ENCODE measurements at places on chromosomes 5 and 9.

GRCh38 chr5:102700916-102701315, 54.2 kb upstream of the PAM start:
- DNase-seq = no peak

DNA sequence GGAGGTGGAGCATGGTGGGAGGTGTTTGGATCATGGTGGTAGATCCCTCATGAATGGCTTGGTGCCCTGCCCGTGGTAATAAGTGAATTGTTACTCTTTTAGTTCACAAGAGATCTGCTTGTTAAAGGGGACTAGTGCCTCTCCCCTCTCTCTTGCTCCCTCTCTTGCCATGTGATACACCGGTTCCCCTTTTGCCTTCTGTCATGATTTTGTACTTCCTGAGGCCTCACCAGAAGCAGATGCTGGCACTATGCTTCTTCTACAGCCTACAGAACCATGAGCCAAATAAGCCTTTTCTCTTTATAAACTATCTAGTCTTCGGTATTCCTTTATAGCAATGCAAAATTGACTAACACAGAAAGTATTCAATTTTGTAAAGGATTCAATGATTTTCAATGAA, 817.1 kb downstream of the TLR4 start:
- no peak for DNase-seq

GRCh38 chr5:76695346-76695745, 20.6 kb upstream of the F2R start:
- DNase-seq = no peak

DNA sequence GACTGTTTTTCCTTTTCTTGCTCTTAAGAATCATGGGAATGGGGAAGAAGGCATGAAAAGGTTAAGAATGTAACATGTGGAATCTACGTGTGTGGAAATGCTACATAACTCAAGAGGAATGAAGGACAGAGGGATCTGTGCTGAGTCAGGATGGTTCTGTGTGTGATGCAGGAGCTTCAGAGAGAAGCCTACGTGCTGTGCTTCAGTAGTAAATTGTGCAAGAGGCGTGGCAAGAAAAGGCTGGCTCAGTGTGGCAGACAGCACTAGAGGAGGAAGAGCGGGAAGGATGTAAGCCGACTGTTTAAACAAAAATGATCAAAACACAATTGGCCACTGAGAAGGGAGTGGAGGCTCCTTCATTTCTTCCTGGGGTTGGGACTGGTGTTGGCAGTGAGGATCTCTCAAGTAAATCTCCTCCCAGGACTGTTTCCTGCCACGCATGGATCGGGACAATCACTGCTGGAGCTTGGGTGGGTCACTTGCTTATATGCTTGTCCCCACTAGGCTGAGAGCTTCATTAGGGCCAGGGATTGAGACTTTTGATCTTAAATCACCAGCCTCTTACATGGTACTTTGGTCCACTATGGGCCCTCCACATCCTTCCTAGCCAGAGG, 59.4 kb upstream of the BASP1 start:
- no peak for DNase-seq

DNA sequence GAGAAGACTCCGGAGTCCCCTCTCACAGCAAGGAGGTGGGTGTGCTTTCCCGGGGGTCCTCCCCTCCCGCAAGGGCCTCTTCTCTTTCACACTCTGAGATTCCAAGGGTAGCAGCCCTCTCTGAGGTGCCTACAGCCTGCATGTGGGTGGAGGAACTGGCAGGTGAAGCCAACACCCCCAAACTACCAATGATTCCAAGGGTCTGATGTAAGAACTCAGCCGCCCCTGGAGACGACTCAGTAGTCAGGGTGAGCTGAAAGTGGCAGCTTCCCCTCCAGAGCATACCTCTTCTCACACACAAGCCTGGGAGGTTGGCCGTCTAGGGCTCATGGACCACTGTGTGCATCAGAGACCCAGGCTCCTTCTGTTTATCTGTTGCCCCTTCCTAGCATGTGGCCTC, 66.1 kb downstream of the TSPAN17 start:
- no peak for DNase-seq

DNA sequence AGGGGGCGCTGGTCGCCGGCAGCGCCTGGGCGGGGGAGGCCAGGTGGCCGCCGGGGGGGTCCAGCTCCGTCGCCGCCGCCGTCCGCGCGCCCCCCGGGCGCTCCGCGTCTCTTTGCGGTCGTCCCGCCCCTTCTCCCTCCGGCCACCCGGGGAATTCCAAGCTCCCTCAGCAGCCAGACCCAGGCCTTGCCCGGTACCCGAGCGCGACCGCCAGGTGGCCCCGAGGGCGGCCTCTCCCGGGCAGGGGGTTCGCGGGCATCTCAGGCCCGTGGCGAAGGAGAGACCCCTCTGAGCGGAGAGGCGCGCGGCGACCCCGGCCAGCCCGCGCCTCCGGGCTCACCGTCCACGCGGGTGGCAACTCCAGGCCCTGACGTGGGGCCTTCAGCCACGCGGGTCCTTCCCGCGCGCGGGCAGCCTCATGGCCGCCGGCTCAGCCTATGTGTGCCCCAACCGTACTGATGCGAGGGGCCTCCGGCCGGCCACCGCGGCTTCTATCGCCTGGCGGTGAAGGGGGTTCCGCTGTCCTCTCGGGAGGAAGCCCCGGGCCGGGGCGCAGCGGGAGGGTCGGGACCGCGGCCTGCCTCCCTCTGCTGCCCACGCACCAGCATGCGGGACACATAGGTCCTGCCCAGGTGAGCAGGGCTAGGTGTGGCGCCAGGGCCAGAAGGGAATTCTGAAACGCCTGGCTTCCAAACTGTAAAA, 529 bp upstream of the NRARP start:
- no peak for DNase-seq

DNA sequence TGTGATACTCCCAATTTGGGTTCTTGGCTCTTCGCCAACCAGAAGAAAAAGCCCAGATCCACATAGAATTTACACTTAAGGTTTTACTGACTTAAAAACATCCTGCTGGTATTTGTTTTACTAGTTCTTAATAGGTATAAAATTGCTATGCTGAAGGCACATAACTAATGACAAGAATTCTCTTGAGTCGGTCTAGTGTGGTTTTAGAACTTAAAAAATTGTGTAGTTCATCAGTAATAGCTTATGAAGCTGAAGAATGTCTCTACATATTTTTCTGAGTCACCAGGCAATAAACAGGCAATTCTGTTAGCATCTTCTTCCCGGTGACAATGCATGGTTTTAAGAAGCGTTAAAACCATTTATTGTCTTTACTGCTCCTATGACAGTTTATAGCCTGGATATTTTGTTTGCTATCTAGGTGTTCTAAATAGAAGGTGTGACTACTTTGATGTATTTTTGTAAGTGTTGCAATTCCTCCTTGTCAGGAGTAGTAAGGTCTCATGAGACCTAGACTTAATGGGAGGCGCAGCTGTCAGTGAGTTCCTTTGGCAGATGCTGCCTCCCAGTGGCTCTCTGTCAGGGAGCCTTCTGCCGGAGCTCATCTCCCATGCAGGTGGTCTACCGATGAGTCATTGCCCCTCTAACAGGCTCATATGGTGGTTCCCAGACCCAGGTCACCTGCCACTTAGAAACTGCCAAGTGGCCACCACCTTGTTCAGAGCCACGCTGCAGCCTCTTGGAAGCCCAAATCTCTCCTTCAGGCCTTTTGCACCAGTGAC, 173.8 kb downstream of the MAST4 start:
- DNase-seq = no peak

- DNase-seq = no peak
Observed at GRCh38 chr9:108618906-108619550, 236.8 kb downstream of the ACTL7B start.

GRCh38 chr5:56326116-56326515, 93.0 kb upstream of the ANKRD55 start:
- DNase-seq = no peak

DNA sequence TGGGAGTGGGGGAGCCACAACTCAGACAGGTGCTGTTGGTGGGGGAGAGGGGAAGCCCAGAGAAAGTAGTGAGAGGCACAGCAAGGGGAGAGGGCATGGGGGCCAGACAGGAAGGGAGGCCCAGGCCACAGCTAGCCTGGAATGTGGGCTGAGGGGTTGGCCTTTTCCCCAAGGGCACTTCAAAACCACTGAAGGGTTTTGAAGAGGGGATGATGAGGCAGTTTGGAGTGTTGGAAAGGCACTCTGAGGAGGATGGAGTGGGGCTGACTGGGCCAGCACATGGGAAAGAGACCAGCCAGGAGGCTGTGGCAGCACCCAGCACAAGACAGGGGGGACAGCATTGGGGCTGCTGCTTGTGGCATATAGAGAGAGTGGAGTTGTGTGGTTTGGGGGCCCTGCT, 3.8 kb downstream of the PSD2 start:
- DNase-seq = no peak

- no peak for DNase-seq
Observed at GRCh38 chr9:117656002-117656401, 48.2 kb upstream of the TLR4 start.

GRCh38 chr5:143635146-143635752, 176.7 kb upstream of the HMHB1 start:
- DNase-seq = no peak

DNA sequence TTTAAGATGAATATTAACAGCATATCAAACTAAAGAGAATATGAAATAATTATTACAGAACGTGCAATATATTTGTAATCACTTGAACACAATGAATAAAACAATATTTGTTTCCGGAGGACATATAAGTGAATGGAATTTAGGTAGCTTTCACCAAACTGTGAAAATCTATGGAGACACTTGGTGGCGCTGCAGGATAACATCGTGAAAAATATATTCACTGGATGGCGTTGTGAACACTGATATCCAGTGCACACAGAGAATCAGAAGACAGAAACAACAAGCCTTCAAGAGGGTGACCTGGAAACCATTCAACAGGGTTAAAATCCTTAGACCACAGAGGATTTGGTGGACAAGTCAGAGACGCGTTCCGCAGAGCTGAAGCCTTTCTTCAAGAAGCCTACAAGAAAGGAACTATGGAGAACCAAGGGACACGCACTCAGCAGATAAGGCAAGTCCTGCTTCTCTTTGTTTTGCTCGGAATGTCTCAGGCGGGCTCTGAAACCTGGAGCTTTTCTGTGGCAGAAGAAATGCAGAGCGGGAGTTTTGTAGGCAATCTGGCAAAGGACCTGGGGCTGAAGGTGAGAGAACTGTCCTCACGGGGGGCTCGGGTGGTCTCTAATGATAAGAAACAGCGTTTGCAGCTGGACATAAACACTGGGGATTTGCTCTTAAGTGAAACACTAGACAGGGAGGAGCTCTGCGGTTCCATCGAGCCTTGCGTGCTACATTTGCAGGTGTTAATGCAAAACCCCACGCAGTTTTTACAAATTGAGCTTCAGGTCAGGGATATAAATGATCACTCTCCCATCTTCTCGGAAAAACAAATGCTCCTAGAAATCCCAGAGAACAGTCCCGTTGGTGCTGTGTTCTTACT, at the start of gene PCDHB11:
Gene PCDHB11 (plus strand): TSS at position 269 of the 877 bp plus-strand sequence. CDS start 148 bp downstream, at position 417.
- no peak for DNase-seq

- DNase-seq = no peak
Observed at GRCh38 chr9:81741103-81741502, 51.8 kb upstream of the TLE1 start.

GRCh38 chr5:157387041-157387563, 72.9 kb upstream of the NIPAL4 start:
- DNase-seq = no peak

DNA sequence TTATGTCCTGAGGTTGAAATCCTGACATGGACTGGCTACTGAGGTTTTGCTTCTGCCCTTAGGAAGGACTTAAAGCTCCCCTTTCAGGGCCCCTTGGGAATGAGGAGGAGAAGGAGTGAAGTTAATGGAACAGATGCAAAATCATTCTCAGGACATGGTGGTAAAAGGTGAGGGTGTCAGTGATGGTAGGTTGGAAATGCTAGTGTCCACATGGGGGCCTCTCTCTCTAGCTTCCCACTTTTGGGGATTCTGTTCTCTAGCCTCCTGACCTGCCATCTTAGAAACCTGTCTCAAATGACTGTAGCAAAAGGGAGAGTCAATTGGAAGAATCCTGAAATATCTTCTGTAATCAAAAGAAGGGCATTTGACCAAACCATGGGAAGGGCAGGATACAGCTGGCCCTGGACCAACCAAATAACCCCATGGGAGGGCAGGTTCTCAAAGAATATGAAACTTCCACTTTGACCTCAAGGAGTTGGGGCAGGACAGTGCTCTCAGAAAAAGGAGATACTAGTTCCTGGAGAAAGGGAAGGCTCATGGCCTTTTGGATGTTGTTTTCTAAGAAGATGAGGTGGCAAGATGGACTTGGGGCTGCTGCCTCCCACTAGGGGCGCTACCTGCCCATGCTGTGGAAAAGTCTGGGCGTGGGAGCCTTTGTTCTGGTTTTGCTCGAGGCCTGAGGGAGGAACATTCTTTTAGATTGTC, 21.2 kb upstream of the MLANA start:
- no peak for DNase-seq

GRCh38 chr5:169100735-169101075, 200.2 kb downstream of the SLIT3 start:
- DNase-seq = no peak

- DNase-seq = no peak
Observed at GRCh38 chr5:152144030-152144429, 219.4 kb upstream of the GLRA1 start.

- DNase-seq = no peak
Observed at GRCh38 chr5:124748687-124749594, 2.5 kb upstream of the ZNF608 start.

DNA sequence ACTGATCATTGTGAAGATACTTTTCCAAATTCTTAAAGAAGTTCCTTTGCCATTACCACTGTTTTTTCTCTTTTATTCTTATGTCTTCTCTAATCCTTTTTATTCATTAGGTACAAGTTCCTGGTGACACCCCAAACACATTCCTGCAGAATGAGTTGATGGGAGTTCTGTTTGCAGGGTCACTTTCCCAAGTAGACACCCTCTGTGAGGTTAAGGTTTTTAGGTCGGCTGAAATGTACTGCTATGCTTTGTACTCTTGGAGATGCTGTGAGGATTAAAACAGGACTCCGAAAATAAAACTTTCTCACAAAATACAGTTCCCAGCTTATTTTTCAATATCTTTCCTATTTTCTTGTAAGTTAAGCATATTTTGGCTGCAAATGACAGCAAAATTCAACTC, 143.3 kb upstream of the TLE4 start:
- DNase-seq = no peak

- DNase-seq = no peak
Observed at GRCh38 chr5:10333154-10334006, 20.1 kb upstream of the MARCHF6 start.

GRCh38 chr5:132830436-132831094, at the start of gene SHROOM1:
Gene SHROOM1 (minus strand): TSS chr5:132830647. CDS start chr5:132826140, 4,507 bp downstream.
- no peak for DNase-seq

DNA sequence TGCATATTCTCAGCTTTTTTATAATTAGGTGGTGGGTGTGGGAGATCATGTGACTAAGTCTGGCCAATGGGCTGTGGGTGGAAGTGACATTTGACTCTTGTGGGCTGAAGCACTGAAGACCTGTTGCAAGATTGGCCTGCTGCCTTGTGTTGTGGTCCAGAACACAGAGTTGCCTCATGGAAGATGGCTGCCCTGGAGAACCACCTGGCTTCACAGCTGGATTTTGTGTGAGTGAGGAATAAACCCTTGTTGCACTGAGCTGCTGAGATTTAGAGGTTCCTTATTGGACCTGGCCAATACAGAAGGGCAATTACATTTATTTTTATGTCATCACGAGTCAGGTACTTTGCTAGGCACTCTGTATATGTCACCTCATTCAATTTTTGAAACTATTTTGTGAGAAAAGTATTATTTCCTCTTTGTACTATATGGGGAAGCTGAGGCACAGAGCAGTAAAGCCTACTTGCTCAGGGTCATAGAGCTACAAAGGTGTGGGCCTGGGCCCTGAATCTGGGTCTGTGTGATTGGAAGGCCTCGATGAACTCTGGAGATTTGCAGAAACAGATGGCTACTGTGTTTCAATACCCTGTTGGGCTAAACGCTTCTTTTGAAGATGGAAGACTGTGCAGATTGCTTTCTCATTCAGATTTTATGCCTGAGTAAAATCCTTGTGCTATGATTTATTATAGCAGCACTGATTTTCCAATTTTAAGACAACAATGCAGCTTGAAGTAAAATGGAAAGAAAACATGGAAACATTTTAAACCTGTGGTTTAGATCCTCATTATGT, 71.2 kb upstream of the TBC1D2 start:
- DNase-seq = no peak

Data from activated CD8-positive, alpha-beta memory T cell treated with anti-CD3 and anti-CD28 coated beads for 48 hours (primary cell).